ENCODE measurements at places on chromosomes 5 and 9.

DNA sequence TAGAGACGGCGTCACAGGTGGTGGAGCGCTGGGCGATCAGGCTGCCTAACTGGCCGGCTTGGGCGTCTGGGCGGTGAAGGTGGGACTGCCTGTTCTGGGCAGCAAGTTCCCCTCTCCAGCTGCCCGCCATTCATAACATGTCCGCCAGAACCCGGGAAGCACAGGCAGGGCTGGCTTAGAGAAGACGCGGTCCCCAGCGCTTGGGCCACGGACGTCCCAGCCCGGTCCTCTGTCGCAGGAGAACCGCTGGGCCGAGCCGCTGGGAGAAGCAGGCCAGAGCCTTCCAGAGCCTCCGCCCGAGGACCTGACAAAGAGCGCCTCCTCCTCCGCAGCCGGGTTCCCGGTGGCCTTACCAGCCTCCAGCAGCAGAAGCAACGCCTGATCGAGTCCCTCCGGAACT, 15.2 kb upstream of the HAND1 start:
- no peak for DNase-seq

DNA sequence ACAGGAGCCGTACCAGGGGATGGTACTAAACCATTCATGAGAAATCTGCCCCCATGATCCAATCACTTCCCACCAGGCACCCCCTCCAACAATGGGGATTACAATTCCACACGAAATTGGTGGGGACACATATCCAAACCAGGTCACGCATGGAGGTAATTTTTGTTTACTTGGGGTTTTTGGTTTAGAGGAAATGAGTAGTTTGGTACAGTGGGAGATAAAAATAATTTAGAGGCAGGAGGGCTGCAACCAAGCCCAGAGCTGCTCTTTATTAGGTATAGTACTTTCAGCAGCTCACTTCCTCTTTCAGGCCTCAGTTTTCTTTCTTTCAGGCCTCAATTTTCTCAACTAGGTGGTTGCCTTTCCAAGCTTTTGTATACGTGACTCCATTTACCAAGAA, 23.2 kb downstream of the PRUNE2 start:
- DNase-seq, result no peak

- no peak for DNase-seq
These were observed 390.5 kb downstream of the ZNF608 start for GRCh38 chr5:124355928-124356327.

GRCh38 chr5:57448751-57449150, 33.9 kb downstream of the ACTBL2 start:
- no peak for DNase-seq

DNA sequence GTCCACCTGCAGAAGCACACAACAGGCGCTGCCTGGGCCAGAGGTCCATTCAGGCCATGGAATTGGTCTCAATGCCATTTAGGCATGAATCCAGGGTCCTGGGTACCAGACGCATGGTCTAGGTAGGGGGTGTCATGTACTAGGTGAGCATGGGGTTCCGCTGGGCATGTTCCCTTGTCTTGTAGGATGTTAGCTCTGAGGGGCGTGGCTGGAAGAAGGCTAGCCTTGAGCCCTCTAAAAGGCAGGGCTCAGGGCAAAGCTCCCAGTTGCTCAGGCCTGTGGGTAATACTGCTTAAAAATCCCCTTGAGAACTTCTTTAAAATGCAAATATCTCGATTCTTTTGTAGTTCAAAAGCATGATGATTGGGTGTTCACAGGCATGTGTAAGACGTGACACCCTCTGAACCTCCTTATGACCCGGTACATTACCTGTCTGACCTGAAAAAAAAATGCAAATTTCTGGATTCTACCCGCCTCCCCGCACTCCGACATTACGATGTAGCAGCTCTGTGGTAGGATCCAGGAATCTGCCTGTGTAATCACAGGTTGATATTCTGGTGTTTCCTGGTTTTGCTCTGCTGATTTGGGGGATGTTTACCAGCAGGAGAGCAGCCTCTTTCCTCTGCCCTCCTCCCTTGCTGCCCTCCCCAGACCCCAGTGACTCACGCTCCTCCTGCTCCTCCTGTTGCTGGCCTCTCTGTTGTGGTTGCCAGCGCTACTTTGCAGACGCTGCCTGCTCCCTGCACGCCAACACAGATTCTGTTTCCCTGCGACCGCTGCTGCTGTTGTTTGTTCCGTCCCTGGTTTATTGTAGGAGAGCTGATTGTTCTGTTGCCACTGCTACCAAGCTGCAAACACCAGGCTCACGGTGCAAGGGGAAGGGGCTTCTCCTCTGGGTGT, 5.7 kb downstream of the TMC1 start:
- peak; percentile 86 for DNase-seq

- no peak for DNase-seq
These were observed 244.8 kb downstream of the GLIS3 start for GRCh38 chr9:4055032-4055431.

- DNase-seq, result peak; percentile 99
These were observed 283.1 kb downstream of the ADAMTS6 start for GRCh38 chr5:65198456-65199120.

DNA sequence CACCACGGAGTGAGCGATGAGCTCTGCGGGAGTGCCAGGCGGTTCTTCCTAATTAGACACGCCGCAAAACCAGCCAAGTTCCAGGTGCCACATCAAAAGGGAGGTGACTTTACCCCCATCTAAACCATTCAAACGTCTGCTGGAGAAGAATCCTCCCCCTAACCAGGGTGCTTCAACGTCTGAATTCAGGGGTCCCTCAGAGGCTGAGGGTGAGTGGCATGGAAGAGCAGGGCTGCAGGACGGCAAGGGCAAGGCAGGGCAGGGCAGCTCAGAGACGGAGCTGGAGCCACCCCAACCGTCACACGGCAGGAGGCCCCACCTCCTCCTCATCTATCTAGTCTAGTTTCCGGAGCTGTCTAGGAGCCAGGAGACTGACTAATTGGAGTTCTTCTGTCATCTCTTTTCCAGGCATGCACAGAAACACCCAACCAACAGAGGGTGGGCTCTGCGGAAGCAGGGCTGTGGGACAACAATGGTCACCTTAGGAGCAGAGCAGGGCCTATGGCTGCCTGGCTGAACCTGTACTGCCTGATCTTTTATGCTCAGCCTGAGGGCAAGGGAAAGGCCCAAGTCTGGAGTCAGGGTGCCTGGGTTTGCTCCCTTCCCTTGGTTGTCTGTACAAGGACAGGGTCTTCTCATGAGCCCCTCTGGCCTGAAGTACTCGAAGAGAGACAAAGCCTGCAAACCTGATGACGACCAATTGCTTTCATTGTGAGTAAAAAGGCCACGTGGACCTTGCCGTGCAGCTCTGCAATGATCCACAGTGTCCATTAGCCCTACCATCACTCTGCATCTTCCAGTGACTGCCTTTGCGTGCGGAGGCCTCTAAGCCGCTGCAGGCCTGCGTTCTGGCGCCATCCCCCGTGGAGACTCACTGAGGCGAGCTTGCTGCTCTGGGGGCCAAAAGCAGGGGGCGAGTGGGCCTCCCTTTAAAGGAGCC, 81.0 kb upstream of the SLC25A51 start:
- DNase-seq, result peak; percentile 81

GRCh38 chr5:149803641-149804468, 73.7 kb downstream of the PPARGC1B start:
- DNase-seq, result no peak

DNA sequence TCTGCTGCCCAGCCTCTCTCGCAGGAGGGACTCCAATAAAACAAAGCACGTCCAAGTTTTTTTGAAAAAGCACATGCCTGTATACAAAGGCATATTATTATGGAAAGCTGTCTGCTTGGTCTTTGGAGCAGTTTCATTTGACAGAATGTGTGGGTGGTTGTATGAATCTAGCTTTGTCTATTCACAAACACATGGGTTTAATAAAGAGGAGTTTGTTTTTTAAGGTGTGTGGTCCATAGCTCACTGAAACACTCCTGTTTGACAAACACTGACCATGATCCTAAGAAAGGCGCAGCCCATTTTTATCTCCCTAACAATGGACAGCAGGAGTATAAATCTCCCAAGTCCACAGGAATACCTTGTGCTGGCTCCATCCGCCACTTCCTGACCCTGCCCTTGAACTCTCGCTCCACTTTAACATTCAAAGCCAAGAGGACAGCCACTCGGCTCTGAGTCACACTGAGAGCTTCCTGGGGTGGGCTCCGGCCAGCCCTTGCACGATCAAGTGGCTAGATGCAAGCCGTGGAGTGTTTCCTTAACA, 371.9 kb downstream of the EBF1 start:
- DNase-seq, result peak; percentile 46

DNA sequence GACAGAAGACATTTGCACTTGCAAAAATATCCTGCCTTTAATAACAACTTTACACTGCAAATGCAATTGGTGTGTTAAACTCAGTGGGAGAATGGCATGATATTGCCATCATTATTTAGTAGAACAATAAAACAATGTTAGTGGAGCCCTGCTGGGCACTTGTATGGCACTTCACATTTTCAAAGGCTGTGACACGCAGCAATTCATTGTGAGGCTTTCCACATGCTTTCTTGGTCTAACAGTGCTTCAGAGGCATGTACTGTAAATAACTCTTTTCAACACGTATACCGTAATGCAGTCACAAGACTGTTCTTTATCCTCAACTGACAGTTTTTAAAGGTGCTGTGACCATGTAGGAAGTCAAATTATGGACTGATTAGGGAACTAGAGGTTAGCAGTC, 155.5 kb upstream of the EPB41L4A start:
- DNase-seq, result no peak

DNA sequence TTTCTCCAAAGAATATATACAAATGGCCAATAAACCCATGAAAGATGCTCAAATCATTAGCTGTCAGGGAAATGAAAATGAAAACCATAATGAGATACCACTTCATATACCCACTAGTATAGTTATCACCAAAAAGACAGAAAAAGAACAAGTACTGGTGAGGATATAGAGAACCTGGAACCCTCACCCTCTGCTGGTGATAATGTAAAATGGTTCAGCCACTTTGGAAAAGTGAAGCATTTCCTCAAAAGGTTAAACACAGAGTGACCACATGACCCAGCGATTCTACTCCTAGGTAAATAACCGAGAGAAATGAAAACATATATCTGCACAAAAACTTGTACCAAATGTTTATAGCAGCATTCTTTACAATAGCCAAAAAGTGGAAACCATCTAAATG, 72.0 kb downstream of the HSD17B3 start:
- DNase-seq, result no peak

DNA sequence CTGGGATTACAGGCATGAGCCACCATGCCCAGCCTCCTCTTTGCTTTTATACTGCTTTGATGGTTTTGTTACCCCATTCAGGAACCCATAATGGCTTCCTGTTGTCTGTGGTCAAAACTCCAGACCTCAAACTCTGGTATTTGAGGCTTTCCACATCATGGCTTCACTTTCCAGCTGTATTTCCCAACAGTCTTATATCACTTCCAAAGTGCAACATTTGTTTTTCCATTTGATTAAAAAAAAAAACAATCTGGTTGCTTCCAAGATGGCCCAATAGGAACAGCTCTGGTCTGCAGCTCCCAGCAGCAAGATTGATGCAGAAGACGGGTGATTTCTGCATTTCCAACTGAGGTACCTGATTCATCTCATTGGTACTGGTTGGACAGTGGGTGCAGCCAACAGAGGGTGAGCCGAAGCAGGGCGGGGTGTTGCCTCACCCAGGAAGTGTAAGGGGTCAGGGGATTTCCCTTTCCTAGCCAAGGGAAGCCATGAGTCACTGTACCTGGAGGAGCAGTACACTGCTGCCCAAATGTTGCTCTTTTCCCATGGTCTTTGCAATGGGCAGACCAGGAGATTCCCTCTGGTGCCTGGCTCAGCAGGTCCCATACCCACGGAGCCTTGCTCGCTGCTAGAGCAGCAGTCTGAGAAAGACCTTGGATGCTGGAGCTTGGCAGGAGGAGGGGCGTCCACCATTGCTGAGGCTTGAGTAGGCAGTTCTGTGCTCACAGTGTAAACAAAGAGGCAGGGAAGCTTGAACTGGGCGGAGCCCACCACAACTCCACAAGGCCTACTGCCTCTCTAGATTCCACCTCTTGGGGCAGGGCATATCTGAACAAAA, 458.4 kb downstream of the KDM4C start:
- peak; percentile 7 for DNase-seq

Measured in fibroblast of skin of scalp (primary cell).